ENCODE measurements at places on chromosomes 13 and 19.

DNA sequence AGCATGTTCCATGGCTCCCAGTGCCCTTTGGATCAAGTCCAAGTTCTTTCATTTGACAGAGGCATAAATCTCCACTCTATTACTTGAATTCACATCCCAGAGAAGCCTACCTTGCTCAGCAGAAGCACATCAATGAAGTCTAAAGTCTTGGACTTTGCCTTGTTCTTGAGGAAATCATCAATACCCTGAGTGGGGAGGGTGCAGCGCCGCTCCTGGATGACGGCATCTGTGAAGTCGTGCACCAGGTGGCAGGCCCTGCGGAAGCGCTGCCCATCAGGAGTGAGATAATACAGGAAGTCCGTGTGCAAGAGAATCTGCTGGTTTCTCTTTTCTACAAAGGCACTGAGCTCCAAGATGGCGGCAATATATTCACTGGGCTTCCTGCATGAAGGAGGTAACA lies 10.6 kb downstream of the CYP4F11 start:
- no peak for DNase-seq

GRCh38 chr19:56218961-56219360 lies 16.9 kb downstream of the ZSCAN5C start:
- DNase-seq, result no peak

DNA sequence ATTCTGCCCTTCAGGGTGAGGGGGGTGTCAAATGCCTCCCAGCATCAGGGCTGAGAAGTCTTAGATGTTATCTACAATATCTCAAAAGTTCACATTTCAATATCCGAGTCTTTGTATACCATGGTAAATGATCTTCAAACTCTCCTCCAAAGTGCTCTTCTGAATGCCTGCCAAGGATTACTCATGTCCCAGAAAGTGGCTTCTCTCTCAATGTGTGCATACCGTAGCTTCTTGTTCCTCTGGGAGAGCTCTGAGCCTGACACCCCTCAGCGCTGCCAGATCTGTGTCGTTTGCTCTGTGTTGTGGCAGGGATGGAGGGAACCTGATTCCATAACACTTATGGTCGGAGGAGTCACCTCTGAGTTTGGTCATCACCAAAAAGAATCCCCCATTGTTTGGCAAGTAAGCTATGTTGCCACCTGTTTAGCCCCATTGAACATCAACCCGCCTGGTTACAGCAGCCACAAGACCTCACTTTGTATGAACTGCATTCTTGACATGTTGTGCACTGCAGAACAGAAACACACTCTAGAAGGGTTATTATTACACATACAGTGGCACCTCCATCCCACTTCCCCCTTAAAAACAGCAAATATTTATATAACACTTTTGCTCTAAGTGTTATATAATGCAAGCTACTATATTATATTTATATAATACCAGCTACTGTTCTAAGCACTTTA lies 163.1 kb upstream of the MIR17HG start:
- DNase-seq, result no peak

DNA sequence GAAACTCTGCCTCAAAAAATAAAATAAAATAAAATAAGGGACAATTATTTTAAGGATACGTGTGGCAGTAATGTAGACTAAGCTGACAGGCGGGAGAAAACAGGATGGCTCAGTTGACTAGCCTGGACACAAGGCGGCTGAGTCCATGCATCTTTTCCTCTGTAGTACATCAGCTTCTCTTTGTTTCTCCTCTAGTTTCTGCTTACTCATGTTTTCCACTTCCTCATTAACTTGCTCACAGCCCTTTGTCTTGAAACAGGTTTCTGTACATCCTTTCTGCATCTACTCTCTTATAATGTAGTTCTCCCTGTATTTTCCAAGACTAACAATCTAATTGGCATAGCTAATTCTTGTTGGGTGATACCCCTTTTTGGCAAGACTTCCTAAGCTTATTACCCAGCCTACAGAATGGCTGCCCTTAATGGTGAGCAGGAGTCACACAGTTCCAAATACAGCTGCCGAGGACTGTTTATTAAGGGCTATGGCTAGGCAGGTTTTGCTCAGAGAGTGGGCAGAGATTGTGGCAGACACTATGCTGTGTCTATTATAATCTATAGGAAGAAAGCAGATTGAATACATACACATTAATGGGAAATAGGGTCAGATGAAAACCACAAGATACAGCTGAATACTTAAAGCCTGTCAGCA lies 58.7 kb upstream of the KLF5 start:
- no peak for DNase-seq

GRCh38 chr13:80164462-80164861 lies 176.5 kb downstream of the SPRY2 start:
- DNase-seq, result no peak

GRCh38 chr13:111209613-111210012 lies 94.5 kb downstream of the ARHGEF7 start:
- peak; percentile 90 for DNase-seq

- DNase-seq, result no peak
Observed at GRCh38 chr13:84670245-84670644, 788.0 kb upstream of the SLITRK1 start.

- no peak for DNase-seq
Observed at GRCh38 chr19:48918801-48919247, 14.7 kb upstream of the DHDH start.

DNA sequence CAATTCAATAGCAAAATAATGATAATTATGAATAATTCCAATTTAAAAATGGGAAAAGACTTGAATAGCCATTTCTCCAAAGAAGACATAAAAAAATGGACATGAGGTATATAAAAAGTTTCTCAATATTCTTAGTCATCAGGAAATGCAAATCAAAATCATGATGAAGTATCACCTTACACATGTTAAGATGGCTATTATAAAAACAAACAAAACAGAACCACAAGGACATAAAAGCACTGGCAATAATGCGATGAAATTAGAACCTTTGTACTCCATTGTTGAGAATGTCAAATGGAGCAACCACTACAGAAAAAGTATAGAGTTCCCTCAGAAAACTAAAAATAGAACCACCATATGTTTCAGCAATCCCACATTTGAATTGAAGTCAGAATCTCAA lies 1186.1 kb downstream of the SLITRK5 start:
- DNase-seq, result no peak

GRCh38 chr19:29521291-29522075 lies 4.3 kb upstream of the VSTM2B start:
- no peak for DNase-seq

DNA sequence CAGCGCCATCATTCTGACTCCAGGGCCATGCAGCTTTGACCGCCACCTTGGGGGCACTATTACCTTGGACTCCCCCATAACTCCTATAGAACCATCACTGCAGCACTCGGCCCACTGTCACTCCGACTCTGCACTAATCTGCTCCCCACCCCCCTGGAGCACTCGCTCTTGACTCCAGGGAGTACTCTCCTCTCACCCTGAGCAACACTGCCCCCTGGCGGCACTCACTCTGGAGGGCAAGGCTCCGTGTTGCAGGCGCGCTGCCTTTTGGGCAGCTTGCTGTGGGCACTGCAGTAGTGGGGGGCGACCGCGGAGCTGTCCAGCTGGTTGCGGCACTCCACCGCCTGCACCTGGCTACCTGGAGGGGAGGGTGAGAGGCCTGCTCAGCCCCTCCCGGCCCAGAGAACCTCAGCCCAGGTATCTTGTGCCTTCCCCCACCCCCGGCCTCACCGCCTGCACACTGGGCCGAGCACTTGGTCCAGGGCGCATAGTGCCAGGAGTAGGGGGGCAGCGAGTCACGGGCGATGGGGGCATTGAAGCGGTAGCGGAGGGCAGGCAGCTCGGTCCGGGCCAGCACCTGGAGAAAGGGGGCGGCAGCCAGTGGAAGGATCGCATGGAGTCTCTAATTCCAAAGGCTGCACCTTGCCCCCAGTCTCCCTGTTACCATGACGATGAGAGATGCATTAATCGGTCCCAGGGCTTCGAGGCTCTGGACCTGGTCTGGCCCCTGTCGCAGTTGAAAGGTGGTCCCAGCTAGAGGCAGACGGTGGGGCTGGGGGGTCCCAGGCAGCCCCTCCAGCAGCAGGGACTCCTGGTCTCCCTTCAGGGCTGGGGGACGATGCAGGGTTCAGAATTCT lies 8.9 kb upstream of the MYO1F start:
- DNase-seq, result no peak

- no peak for DNase-seq
Observed at GRCh38 chr19:632579-633067, 714 bp downstream of the POLRMT start.

- DNase-seq, result no peak
Observed at GRCh38 chr13:58704953-58705352, 1073.4 kb downstream of the PCDH17 start.

DNA sequence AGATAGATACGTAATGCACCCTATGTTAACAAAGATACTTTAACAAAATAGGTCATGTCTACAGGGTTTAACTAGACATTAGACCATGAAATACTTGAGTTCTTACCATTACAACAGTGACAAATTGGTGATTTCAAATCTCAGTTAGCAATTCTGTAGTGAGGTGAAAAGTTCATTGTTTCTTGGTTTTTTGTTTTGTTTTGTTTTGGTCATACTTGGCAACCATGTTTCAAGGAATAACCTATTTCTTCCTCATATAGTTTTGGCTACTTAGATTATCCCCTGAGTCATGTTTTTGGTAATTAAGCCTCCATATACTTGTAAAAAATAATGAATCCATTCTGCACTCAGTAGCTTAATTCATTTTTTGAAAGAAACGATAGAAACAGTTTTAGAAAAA lies 1200.4 kb downstream of the DIAPH3 start:
- no peak for DNase-seq

DNA sequence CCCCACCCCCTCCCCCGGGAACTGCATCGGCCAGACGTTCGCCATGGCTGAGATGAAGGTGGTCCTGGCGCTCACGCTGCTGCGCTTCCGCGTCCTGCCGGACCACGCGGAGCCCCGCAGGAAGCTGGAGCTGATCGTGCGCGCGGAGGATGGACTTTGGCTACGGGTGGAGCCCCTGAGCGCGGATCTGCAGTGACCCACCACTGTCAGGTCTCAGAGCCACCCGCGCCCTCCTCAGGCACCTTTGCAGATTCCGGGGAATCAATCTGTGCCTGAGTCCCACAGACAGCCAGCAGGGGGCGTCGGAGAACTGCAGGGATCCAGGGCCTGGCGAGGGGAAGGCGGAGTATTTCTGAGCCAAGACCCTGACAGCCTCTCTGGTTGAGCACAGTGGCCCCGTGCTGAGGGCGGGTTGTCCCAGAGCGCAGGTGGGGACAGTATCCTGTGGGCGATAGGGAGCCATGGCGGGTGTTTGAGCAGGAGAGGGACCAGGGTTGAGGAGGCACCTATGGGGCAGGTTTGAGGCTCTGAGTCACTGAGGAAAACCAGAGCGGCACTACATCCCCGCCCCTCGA lies 30.4 kb upstream of the CYP4F8 start:
- peak; percentile 76 for DNase-seq

- DNase-seq, result no peak
Observed at GRCh38 chr13:35797991-35798390, 321.5 kb upstream of the MAB21L1 start.

DNA sequence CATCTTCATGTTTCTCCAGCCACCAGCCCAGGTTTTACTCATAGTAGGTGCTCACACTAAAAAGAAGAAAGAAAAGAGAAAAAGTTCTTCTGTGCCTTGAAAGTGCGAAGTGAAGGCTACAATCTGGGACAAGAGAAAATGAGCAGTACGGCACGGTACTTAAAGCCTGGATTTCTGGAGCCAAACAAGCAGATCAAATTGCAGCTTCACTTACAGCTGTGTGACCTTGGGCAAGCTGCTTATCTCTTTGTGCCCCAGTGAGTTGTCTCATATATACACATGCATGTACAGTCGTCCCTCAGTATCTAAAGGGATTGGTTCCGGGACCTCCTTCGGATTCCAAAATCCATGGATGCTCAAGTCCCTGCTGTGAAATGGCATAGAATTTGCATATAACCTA lies 41.8 kb downstream of the GSX1 start:
- no peak for DNase-seq

DNA sequence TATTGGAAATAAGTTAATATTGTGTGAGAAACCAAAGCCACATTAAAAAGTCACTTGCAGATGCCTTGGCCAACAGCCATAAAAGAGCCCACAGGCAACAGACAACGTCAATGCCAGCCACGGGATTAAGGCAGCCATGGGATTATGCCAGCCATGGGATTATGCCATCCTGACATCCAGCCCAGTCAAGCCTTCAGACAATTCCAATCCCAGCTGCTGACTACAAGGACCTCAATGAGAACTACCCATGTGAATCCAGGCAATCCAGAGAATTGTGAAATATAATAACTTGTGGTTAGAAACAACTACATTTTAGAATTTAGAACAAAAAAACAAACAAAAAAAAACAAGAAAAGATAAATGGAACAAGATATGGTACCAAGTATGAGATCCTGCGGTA lies 356.6 kb downstream of the EFNB2 start:
- no peak for DNase-seq

GRCh38 chr13:112464720-112465119 lies 88.6 kb downstream of the SPACA7 start:
- no peak for DNase-seq

DNA sequence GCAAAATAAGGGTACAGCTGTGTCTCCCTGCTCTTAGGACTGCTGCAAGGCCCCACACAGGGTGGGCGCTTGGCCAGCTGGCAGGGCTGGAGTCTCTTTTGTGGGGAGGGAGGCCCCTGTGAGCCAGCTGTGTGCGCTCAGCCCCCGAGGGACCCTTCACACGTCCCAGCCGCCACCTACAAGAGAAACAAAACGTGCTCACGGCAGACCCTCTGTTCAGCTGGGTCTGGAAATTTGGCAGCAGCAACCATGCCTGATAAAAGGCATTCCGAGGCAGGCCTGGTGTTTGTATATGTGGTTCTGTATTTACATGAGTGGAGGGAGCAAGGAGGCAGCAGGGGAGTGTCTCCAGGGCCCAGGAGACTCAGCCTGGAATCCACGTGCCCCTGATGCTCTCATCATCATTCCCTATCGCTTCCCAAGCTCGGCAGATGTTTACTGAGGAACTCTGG lies 49.7 kb downstream of the CRTC1 start:
- no peak for DNase-seq

DNA sequence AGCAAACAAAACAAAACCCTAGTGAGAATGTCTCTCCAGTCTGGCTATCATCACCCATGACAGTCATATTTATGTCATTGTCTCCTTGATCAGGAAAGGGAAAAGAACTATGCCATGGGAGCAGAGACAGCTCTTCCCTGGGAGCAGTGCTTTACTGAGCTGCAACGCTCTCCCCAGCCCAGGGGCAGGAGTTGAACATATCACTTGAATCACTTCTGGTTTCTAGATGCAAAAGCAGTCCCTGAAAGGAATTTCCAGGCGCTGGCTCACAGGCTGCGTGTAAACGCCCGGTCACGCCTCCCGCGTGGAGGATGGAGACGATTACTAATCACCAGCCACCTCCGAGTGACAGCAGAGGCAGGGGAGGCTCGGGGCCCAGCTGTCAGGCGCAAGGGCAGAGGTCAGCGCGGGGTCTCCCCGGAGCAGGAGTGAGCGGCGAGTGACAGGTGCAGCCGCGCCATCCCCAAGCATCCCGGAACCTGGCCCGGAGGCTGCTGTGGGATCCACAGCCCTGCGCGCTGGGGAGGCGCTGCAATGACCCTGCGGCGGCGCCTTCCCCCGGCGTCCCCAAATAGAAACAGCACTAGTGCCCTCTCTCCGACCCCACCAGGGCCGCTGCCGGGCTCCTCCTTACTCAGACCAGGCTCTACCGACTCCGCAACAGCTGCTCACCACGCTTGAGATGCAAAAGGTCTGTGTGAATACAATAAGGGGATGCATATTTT lies 23.5 kb upstream of the DCLK1 start:
- DNase-seq, result peak; percentile 46
